ENCODE measurements at places on chromosomes 6 and 20. TPM values are rescaled to one million over a fixed set of nuclear protein-coding genes. Genes with fewer than 3 reads are reported as not detected.
A peak's percentile ranks its signal among the peaks of the same experiment; 100 is the strongest.

DNA sequence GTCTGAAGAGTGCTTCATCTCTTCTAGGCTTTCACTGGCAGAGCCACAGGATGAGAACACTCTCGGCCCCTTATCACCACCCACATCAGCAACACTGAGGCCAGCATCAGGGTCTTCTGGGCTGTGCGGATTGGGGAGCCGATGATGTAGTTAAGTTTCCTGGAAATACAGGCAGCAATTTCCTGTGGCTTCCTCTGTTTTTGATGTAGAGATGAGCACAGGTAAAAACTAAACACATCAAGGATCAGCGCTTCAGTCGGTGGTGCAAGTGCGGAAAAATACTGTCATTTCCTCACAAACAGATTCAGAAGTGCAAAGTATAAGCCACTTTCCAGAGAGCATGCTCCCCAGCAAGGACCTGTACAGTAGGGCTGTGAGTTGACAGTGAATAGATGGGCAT, 62.6 kb downstream of the BACH2 start:
- DNase-seq, result no peak

DNA sequence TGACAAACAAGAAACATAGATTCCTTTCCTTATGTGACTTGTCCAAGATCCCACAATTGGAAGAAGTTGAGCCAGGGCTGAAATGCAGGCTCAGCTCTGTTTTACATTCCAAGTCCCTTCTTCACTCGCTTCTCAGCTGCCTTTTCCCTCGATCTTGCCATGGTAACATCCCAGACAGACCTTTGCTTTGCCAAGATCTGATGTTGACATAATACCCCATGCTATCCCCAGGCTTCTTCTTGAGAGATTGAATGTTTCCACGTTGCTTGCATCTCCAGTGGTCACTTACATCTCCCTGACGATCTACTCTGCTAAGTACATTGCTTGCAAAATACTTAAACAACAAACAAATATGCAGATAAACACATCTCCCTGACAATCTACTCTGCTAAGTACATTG, 63.5 kb downstream of the TBXT start:
- no peak for DNase-seq

GRCh38 chr20:19958928-19959327, 58.2 kb upstream of the NAA20 start:
- DNase-seq, result no peak

DNA sequence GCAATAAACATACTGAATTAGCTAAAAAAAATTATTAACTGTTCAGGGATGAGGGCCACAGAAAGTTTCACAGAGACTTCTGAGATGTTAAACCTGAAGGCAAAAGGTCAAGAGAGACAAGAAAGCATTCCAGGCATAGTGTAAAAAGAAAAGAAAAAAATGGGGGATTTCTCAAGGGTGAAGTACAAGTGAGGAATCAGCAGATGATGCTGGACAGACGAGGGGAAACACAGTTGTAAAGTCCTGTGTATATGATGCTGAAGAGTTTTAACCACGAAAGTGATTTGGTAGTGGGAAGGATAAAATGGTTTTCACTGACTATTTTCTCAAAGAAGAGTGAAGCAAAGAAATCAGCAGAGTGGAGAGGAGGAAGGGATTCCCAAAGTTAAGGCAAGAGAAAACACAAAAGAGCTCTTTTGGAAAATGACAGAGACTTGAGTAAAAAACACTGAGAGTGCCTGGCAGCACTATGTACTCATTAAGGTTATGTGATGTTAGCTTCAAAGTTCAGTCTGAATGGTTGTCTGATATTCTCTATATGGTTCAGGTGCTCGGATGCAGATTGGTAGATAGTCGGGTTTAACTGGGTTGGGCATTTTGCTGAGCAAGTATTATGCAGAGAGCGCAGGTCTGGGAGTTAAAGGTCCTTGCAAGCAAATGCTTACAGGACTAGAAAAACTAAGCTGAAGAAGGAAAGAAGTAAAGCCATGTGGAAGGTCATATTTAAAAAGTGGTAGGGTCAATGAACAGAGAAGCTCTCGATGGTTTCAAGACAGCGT, 16.4 kb downstream of the RAB23 start:
- DNase-seq, result no peak

GRCh38 chr6:49721297-49721696, 8.0 kb upstream of the CRISP2 start:
- DNase-seq, result no peak

Gene RAET1L
- total RNA-seq, result 2.6 TPM

DNA sequence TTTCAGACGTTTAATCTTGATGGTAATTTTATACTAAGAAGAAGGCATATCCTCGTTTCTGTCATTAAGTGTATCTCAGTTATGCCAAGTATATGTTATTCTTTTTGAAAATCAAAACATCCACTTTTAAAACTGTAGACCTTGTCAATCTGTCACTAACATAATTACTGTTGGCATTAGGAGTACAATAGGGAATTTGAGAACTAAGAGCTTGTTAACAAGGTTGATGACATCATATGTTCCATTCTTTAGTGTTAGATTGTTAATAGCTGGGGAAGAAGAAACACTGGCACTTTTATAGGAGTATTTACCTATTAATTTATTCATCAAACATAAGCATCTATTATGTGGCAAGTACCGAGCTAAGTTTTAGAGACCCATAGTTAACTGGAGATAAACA, 76.2 kb downstream of the MAP3K4 start:
- no peak for DNase-seq

Gene C2
- 0.45 TPM for total RNA-seq

Gene GGT7
- 19.6 TPM for total RNA-seq

GRCh38 chr6:105243487-105243886, 63.7 kb upstream of the POPDC3 start:
- DNase-seq, result no peak

- no peak for DNase-seq
Observed at GRCh38 chr6:122998403-122998975, 2.5 kb downstream of the CLVS2 start.

Gene SLC12A5
- total RNA-seq, result not detected

DNA sequence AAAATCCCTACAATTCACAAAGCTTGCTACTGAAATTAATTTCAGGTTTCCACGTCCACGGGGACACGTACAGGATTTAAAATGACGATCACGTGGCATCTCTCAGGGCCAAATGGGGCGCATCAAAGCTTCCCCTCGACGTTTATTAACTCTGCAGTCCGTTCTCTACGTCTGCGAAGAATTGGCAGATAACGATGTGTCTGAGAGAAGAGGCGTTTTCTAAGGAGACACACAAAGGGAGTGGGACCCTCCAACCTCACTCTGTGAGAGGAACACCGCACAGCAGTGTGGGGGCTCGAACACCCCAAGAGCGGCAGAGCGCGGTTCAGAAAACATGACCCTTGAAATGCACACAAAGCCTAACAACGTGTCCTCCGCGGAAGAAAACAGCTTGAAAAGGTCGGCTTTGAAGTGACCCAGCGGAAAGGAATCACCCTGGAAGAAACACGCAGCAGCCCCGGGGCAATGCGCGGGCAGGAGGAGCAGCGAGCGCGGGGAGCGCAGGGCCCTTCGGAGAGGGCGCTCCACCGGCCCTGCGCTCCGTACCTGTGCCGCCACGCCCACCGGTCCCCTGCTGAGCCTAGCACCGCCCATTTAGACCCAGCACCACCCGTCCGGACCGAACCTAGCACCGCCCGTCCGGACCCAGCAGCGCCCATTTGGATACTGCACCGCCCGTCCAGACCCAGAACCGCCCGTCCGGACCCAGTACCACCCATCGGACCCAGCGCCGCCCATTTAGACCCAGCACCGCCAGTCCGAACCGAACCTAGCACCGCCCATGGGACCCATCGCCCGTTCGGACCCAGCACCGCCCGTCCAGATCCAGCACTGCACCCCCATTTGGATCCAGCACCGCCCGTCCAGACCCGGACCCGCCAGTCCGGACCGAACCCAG, 1.1 kb upstream of the AFDN start:
- peak; percentile 53 for DNase-seq

Gene C20orf202
- not detected for total RNA-seq

Gene UBD
- not detected for total RNA-seq

- DNase-seq, result peak; percentile 56
Observed at GRCh38 chr6:32081168-32081990, 27.8 kb downstream of the TNXB start.

DNA sequence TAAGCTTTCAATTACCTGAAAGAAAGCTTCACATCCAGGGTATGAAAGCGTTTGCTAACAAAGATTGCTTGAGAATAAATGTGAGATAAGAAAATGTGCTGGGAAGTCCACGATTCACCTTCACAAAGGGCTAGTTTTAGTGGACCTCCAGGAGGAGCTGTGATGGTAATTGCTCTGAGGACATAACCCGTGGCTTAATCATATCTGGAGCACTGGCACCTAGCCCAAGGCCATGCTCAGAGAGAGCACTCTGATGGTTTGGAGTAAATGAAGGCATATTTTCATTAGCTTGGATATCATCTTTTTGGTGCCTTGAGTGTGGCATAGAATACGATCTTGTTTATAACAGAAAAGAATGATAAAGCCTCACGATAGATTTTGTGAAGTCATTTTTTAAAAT, 46.9 kb upstream of the BACH2 start:
- no peak for DNase-seq

Gene COL12A1
- total RNA-seq, result 192 TPM

DNA sequence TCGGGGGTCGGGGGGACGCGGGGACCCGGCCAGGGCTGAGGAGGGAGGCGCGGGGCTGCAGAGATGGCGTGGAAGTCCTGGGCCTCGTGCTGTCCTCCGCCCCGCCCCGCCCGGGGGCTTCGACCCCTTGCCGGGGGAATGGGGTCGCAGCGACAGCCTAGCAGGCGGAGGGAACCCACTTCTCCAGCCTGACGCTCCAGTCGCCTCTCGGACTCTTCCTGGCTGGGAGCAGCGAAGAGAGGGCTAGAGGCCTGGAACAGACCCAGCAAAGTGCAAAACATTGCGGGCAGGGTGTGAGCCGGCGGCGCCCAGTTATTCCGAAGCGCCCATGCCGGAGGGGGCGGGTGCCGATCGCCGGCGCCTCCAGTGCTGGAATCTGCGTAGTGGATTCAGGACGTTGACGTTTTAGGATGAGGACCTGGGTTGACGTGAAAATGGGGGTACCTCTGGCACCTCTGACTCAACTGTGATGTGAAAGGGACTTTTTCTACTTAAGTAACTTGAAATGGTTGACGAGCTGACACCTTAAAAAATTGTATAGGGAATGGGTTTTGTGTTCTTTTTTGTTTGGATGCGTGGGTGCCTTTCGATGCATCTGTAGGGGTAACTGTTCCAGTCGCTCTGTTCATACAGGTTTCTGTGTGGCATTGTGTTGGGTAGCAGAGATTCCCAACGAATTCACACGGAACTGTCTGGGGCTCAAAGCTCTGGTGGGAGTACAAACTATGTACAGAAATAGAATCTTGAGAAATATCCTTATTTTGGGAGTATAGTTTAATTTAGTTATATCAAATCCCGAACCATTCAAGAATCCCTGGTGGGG, 1.4 kb downstream of the SLC35F1 start:
- no peak for DNase-seq

GRCh38 chr6:98469141-98469540, 365.2 kb upstream of the POU3F2 start:
- DNase-seq, result no peak

DNA sequence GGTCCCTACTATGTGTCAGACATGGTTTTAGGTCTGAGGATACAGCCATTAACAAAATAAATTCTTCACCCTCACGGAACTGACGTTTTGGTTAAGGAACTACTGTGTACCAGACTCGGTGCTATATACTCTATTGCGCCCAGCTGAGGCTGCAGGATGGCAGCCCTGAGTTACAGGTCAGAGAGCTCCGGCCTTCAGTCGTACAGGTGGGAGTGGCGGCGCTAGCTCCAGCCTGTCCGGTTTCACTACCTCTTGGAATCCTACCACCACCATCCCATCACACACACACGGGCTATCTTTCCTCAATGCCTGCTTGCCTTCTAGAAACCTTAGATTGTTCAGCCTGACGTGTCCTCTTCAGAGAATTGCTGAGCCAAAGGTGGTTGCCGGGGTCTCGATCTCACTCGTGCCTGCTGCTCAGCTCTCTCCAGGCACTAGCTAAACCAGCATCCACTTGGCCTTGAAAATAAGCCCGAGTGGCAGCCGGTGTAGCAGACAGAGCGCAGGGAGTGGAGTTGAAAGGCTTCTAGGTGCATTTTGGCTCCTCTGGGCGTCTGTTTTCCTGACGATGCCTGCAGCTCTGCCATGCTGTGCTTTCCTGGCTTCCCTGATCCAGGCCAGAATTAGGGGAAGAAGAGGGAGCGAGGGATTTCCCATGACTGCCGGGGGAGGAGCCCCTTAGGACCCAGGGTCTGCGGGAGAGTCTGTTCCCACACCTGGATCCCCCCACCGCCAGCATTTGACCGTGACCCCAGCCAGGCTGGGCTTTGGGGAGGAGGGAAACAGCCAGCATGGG, 1.1 kb upstream of the TCF15 start:
- no peak for DNase-seq

GRCh38 chr6:107820338-107821261, 3.5 kb downstream of the SCML4 start:
- peak; percentile 24 for DNase-seq

Measured in mammary epithelial cell (primary cell).